ENCODE measurements at places on chromosomes 11 and 22.

GRCh38 chr11:6438979-6439571 lies 1.7 kb downstream of the HPX start:
- DNase-seq: no peak

- DNase-seq: no peak
Measured at GRCh38 chr11:63961608-63962412, 12.6 kb upstream of the COX8A start.

- DNase-seq: no peak
Measured at GRCh38 chr11:6357222-6357621, 33.1 kb upstream of the SMPD1 start.

GRCh38 chr22:48234011-48234410 lies 1471.6 kb downstream of the TBC1D22A start:
- DNase-seq: no peak

- no peak for DNase-seq
Measured at GRCh38 chr11:48040830-48041444, 60.6 kb downstream of the PTPRJ start.

GRCh38 chr11:131790586-131790985 lies 420.2 kb downstream of the NTM start:
- DNase-seq: no peak

DNA sequence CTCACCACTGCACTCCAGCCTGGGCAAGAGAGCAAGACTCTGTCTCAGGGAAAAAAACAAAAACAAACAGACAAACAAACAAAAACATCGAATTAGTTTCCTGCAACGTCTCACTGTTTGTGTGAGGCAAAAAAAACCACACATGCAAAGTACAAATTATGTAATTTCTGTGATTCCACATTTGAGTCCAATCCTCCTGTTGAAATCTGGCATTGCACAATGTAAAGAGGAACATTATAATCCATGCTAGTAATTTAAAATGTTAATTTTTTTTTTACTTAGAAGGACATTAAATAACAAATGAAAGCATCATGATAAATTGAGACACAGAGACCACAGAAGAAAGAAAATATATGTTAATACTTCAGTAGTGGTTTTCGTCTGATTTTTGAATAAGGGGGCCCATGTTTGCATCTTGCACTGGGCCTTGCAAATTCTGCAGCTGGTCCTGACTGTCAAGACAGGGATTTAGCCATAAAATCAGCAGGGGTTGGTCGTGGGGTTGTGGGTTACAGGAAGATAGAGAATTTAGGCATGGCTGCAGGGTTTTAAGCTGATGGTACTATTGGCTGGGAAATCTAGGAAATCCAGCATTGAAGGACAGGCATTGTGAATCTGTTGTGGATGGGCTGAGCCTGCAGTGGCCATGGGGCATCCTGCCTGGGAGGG lies 102.6 kb upstream of the ALDH3B2 start:
- no peak for DNase-seq

DNA sequence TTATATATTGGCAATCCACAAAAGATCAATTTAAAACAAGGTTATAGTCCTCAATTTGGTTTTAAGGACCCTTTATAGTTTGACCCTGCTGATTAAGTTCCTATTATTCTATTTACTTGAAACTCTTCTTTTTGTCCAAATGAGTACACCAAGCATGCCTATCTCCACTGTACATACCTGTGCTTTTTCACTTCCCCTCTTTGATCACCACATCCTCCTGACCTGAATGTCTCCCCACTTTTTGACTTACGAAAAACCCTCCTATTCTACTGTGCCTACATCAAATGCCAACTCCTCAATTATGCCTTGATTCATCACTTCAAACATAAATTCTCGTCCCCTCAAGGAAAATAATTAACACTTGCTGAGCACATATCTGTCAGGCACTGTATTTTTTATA lies 113.5 kb downstream of the SOX6 start:
- DNase-seq: no peak

DNA sequence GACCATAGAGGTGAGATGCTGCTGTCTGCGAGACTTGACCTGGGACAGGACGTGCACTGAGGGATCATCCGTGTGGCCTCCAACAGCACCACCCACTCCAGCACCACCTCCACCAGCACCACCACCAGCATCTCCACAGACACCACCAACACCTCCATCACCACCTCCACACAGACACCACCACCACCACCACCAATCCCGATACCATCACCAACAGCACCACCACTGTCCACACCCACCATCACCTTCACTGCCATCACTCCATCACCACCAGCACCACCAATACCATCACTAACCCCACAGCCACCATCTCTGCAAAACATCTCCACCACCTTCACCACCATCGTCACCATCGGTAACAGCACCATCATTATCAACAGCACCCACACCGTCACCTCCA lies 26.6 kb upstream of the SLC22A12 start:
- DNase-seq: no peak

DNA sequence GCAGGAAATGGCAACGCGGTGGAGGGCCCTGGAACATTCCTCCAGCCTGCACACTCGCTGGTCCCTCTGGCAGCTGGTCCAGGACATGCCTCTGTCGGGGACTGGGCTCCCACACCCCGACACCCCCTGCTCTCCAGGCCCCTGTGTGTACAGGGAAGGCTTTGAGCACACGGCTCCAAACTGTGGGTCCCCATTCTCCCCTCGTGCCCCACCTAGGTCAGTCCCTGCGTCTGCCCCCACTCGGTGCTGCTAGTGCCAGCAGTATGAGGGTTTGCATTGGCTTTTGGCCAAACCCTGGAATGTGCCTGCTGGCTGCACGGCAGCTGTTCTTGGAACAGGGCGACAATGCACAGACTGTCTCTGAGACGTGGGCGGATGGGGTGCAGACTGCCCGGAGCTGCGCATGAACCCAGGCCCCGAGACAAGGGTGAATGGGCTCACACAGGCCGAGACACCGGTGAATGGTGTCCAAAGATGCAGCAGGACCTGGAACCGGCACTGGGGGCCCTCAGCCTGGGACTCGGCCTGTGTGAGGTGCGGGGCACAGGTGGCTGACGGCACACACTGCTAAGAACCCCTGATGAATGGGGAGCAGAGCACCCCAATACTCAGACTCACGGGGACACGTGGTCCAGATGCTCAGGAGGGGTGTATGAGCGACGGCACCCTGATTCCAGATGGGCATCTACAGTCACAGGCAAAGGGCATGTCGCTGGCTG lies 7.5 kb upstream of the SYT8 start:
- no peak for DNase-seq

DNA sequence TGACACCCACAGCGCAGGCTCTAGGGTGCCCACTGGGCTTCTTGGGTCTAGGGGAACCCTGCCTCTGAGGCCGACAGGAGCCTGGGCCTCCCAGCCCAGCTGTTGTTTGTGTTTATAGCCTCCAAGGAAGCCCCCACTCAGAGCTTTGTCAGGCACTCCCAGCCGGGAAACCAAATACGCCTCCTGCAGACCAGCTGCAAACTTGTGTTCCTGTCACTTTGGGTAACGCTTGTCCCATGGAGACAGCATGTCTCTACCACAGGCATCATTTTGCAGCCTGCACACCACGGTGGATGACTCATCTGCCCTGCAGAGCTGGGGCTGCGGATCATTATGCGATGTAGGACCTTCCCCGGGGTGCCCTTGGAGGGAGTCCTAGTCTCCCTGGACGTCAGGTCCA lies 40.6 kb upstream of the CRYBB3 start:
- DNase-seq: no peak

DNA sequence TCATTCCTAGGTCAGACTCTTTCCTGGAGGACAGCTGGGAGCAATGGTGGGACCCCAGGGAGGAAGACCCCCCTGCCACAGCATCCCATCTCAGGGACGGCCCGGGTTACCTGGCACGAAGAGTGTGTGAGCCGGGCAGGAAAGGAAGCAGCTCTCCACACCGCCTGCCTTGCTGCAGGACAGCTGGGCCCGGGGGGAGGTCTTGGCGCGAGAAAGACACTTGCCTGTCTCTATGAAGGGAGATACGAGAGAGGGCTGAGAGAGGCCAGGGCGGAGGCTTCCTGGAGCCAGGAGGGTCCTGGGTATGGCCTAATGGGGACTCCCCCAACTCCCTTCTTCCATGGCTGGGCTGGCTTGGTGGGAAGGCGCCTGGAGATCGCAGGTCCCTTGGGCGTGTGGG lies 36.1 kb upstream of the TTLL12 start:
- no peak for DNase-seq

DNA sequence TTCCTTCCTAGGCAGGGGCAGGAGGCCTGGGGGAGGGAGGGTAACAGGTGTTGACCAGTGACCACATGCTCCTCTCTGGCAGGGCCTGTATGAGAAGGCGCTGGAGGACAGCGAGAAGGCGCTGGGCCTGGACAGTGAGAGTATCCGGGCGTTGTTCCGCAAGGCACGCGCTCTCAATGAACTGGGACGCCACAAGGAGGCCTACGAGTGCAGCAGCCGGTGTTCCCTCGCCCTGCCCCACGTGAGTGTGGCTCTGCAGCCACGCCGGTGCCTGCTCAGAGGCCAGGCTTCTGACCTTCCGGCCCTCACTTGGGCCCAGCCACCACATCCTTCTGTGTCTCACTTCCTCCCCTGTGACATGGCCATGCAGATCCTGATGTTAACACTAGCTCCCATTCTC lies 25.8 kb downstream of the ZC3H7B start:
- DNase-seq: no peak

GRCh38 chr11:29163231-29163630 lies 853.6 kb downstream of the KCNA4 start:
- no peak for DNase-seq

DNA sequence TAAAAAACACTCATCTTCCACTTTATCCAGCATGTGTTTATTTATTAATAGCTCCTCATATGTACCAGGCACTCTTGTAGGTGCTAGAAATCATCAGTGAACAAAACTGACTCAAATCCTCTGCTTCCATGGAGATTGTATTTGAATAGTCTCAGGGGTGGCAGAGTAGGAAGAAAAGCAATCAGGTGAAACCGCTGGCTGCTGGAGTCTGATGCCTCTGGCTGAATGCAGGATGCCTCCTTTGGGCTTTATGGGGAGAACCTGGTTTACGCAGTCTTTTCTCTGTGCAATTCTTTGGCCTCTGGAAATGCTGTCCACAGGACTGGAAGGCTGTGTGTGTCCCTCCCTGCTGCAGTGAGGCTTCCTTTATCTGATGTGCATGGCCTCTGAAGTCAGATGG lies 12.8 kb upstream of the OSBP2 start:
- DNase-seq: no peak

DNA sequence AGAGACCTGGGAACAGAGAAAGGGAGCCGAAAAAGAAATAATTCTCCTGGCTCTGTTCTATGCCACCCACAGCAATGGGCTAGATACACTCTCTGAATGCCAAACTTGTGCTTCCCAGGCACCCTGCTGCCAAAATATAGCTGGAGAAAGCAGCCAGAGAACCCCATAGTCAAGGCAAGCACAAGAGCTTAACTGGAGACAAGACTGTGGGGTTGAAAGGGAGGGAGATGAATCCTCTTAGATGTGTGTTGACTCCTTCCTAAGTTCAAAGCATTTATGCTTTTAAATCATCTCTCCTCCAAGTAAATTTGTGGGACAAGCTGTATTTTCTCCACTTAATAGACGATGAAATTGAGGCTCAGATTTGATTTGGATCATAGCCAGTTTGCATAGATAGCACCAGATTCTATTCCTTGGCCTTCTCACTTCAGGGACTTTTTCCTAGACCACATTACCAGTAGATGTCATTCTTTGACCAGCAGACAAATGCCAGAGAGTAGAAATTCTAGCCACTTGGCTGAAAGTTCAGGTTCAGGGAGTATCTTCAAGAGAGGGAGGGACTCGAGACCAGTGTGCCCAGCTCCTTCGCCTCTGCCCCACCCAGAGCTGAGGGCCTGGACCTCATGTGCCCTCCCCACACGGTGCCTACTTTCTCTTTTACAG lies 16.5 kb upstream of the ETS1 start:
- no peak for DNase-seq

GRCh38 chr11:20672575-20672974 lies 3.2 kb downstream of the NELL1 start:
- no peak for DNase-seq

- no peak for DNase-seq
Measured at GRCh38 chr11:131408025-131408640, 37.7 kb downstream of the NTM start.

DNA sequence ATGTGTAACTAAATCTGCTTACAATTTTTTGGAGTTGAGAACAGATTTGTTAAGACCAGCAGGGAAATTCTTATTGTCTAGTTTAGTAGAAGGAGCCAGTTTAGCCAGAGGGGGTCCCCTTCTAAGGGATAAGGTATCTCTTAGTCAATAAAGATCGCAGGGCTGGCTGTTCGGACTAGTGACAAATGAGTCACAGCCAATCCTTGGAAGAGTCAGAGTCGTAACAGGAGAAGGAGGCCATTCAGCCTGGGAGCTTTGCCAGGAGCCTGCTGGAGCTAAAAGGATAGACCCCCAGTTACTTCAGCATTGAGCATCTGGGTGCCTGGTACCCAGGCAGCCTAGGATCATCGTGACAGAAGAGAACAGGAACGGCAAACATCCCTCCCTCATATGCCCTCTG lies 191.6 kb upstream of the ARHGAP20 start:
- no peak for DNase-seq

DNA sequence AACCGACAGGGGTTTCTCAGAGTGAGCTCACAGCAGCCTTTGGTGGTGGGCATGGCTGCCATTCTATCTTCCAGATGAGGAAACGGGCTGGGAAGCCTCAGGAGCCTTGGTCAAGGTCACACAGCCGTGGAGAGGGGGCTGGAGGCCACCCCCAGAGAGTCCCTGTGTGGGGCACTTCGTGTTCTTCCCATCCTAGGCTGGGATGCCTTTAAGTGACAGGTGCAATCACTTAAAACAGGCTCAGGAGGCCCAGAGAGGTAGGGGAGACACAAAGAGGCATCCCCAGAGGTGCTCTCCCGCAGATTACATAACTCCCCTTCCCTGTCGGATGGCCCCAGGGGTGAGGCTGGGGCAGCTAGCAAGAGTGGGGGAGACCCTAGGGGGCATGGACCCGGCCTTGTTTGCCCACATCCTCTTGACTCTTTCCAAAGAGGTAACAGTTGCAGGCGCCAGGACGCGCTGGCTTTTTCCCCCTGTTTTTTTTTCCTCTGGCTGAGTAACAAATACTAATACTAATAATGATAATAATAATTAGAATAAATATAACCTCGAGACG lies 17.5 kb upstream of the SHISAL1 start:
- no peak for DNase-seq

DNA sequence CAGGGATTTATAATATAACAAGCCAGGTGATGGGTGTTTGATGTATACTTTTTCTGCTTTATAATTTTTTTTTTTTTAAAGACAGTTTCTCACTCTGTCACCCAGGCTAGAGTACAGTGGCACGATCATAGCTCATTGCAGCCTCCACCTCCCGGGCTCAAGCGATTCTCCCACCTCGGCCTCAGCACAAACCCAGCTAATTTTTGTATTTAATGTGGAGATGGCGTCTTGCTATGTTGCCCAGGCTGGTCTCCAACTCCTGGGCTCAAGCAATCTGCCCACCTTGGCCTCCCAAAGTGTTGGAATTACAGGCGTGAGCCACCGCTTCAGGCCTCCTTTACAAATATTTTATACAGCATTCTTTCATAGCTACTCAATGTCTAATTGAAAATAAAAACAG lies 48.6 kb downstream of the MORC2 start:
- DNase-seq: no peak

All from stimulated activated CD8-positive, alpha-beta memory T cell treated with anti-CD3 and anti-CD28 coated beads, Interleukin-7, amount 100 ng/mL, for 1 hour (primary cell).